ENCODE measurements at places on chromosomes 1 and 21.

DNA sequence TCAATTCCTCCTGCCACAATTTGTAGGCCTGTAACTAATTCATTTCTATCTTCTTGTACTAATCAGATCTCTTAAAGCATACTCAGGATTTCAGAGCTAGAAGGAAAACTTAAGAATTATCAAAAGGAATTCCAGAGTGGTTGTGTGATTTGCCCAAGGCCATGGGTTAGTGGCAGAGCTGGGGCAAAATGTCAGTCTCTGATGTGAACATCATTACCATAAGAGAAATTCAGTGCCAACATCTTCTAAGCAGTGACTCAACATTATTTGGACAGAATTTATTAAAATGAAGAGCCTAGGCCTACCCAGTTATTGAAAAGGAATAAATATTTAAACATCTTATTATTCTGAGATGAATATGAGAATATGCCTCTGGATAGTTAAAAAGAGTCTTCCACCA lies 14.5 kb downstream of the ST6GALNAC5 start:
- DNase-seq, result no peak

- DNase-seq, result no peak
Observed at GRCh38 chr1:155913969-155914757, 3.0 kb upstream of the RIT1 start.

DNA sequence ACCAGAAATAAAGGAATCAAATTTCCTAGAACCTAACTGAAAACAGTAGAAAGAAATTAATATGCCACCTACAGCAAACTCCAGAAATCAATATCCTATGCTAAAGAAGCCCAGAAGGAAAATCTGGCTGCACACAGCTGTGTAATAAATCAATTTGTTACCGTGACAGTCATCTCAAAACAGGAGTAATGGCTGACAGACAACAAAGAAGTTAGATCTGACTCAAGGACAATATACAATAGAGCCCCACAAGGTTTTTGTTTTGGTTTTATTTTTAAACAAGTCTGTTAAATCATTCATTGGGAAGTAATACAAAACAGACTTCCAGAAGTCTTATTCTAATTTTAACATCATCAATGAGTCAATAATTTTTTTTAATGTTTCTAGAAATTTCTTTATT lies 168.4 kb downstream of the RERE start:
- no peak for DNase-seq

- DNase-seq, result no peak
Observed at GRCh38 chr1:7042322-7043190, 257.3 kb downstream of the CAMTA1 start.

- DNase-seq, result no peak
Observed at GRCh38 chr21:40615505-40616376, 231.2 kb downstream of the DSCAM start.

DNA sequence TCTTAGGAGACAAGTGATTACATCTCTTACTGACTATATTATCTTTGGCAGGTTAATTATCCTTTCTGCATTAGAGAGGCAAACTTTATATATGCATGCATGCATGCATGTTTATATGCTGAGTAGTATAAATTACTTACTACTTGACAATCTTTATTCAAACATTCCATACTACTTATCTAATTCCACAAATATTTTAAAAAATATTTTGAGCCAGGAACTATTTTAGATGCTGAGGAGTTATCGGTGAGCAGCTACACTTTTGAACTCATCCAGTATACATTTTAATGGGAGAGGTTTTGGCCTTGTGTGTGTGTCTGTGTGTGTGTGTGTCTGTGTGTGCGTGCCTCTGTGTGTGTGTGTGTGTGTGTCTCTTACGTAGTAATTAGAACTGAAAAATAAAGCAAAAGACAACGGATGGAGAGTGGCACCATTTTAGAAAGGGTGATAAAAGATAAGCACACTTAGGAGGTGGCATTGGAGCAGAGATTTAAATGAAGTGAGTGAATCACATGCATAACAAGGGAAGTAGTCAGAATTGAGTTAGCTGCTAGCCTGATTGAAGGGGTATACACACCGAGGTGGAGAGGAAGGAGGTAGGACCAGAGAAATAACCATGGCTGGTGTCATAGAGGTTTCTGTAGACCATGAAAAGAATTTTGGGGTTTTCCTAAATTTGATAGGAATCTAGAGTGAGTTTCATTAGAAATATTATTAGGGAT lies 1488.4 kb downstream of the MRPL39 start:
- no peak for DNase-seq

- no peak for DNase-seq
Observed at GRCh38 chr1:155984341-155984740, 6.0 kb upstream of the ARHGEF2 start.

GRCh38 chr1:94875794-94876193 lies 51.1 kb downstream of the CNN3 start:
- no peak for DNase-seq

- DNase-seq, result peak; percentile 23
Observed at GRCh38 chr1:160550572-160551034, 27.5 kb upstream of the SLAMF6 start.

GRCh38 chr1:2378956-2379732 lies 12.2 kb downstream of the MORN1 start:
- no peak for DNase-seq

- no peak for DNase-seq
Observed at GRCh38 chr1:21337010-21337437, 46.8 kb upstream of the ECE1 start.

GRCh38 chr1:246338546-246338945 lies 168.5 kb downstream of the SMYD3 start:
- DNase-seq, result no peak

- DNase-seq, result no peak
Observed at GRCh38 chr1:15031251-15031933, 122.2 kb upstream of the TMEM51 start.

DNA sequence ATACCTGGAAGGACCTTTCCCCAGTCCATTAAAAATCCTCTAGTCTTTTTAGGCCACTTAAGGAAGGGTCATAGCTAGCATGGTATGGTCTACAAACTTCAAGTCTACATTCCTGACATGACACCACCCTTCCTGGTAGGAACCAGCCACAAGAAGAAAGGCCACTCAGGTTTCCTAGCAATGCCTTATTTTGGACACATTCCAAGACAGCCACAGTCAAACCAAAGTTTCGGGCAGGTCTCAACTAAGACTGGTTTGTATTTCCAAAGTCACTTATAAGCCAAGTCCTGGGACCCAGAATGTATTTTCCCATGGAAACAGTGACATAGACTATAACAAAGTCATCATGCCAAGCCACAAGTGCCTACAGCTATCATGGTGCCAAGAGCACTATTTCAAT lies 50.6 kb upstream of the SLC44A3 start:
- DNase-seq, result no peak

DNA sequence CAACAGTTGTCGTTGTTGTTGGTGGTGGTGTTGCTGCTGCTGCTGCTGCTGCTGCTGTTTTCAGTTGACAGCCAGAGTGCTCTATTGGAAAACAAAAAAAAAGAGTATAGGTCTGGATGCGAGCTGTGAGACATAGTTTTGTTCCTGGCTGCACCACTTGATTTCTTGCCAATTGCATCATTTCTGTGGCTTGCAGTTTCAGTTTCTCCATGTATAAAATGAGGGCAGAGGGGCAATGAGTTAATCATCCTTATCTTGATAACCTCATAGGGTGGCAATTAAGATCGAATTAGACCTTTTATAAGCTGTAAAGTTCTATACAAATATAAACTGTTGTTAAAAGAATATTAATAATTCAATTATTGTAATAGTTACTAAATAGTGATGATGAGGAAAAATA lies 156.7 kb downstream of the DMRTA2 start:
- no peak for DNase-seq

DNA sequence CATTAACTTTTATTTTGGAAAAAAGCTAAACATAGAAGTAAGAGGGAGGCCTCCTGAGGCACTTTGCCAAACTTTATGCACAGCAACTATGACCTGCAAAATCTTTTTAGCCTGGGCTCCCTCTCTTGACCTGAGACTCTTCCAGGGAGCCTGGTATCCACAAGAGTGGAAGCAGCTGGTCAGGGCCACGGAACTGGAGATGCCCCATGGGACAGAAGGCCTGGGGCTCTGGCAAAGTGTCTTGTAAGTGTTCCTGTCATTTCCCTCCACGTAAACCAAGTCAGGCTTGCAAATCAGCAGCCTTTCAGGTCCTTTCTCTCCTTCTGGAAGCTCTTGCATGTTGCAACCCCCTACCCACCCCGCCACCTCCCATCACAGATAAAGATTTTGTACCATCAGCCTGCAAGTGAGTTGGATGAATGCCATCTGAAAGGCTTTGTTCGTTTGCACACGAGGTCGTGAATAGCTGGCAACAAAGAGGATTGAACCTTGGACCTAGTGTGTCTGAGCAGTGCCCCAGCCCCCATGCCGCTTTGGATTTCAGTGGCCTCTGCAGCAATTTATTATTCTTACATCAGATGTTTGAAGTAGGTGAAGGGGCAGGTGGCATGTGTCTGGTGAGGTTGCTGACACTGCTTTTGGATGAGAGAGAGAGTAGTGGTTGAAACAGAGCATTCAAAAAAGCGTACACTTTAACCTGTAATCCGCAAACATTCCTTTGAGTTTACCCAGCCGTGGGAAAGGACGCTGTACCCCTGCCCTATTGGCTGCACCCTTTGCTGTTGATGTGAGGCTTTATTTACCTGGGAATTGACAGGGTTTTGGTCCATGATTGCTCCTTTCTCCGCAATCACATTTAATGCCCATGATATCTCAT lies 91.6 kb downstream of the GALNT2 start:
- DNase-seq, result no peak

DNA sequence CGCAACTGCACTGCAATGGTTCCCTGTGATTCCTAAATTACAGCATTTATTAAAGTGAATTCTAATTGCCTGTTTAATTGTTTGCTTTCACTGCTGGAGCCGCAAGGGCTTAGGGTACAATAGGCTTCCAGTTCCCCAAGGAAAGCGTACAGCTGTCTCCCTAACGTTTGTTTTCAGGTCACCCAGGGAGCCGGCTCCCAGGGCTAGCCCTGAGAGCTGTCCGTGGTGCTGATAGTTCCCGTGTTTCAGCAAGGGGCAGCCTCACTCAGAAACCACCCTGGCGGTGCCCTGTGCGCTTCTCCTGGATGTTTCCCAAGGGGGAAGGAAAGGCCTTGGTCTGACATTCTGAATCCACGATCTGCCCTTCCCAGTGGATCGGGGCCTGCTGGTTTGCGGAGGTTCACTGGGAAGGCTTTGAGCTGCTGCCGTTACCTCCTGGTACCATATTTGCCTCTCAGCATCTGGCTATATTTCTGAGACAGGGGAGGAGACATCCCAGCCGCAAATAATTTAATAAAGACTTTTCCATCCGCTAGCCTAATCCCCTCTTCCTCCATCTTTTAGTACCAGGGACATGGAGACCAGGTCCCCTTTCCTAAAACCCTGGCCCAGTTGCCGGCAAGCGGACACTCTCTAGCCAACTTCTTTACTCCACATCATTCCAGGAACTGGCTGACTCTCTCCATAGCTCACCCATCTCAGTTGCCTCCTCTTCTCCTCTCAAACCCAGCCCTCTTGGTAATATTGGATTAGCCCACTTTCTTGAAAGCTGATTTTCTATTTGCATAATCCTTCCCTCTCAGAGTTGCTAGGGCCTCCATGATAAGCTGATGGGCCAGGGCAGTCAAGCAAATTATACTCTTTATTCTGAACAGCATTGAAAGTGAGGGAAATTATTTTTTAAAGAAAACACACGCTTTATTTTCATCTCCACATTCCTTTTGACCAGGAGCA lies 149.0 kb downstream of the IGSF21 start:
- DNase-seq, result no peak

- DNase-seq, result no peak
Observed at GRCh38 chr21:46064870-46065214, 33.1 kb upstream of the COL6A2 start.

DNA sequence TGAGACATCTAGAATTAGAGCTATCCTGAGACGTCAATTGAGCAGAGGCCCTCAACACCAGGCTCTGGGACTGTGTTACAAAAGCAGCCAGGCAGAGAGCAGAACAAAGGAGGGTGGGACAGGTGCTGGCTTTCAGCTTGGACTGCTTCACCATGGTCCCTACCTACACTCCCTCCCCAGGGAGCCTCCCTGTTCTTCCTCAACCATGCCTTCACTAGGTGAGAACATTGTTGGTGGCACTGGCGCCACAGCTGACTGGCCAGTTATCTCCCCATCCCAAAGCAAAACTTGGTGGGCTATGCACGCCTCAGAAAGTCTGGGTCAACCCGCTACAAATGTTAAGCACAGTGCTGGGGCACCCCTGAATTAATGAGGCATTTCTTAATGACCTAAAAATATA lies 87.8 kb downstream of the NMNAT2 start:
- no peak for DNase-seq

DNA sequence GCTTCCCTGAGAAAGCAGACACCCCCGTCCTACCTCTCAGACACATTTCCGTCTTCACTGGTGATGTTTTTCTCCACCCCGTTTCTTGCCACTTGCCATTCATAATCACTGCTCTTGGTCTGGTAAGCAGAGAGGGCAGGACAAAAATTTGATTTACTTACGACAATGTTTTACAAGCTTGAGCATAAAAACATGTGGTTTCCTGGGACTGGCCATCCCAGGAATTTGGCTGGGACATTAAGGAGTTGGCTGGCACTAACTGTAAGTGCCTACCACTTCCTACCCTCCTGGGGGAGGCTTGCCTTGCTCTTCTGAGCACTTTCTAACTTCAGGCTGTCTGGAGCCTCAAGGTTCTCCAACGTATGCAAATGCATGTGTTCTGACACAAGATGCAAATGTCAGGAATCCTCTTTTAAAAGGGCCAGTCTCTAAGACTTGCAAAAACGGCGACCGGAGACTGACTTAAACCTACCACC lies 24.2 kb downstream of the ZBTB18 start:
- no peak for DNase-seq

- DNase-seq, result no peak
Observed at GRCh38 chr1:52264530-52265115, 101.4 kb downstream of the CC2D1B start.

- peak; percentile 11 for DNase-seq
Observed at GRCh38 chr1:192609110-192610079, 26.6 kb upstream of the RGS13 start.

GRCh38 chr1:227934476-227935313 lies 13.0 kb downstream of the WNT9A start:
- DNase-seq, result no peak

DNA sequence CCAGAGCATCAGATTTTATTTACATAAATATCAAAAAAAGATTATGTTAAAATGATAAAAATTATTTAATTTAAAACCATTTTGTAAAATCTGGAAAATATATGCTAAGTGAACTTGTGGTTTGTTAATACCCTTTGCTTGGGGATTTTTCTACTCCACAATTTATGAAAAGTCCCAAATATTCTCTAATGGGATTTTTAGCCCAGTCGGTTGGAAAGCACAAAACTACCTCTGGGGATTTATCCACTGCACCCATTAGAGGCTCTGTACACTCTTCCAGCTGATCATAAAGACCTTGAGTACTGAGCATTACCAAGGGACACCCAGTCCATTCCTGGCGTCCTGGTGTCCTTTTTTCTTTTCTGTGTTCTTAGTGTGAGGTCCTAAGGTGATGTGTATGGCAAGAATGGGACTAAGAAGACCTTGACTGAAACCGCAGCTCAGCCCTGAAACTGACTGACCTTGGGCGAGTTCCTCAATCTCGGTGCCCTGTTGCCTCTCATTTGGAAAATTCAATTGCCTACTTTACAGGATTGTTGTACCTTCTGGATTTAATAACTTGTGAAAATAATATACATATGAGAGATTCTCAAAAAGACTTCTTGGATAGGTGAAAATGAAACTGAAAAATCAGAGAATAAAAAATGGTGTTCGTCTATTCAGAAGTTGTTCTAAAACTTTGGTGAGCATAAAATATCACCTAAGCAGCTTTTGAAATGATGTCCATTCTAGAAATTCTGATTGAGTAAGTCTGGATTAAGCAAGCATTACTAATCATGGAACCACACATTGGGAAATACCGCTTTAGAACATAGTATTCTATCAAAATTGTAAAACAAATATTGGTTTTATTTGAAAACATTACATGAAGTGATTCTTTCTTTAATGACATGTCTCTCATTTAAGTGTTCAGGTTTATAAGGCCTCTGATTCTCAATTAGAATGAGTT lies 21.5 kb upstream of the SAMSN1 start:
- DNase-seq, result no peak

Measured in activated T-helper 1 cell treated with Interleukin-2 at 50 U/mL for 16 hours (primary cell).